H4 (cell line): ENCODE measurements at places on chromosomes 2 and 18.

GRCh38 chr2:30710461-30710860 lies 96.8 kb downstream of the CAPN13 start:
- DNase-seq: no peak

- DNase-seq: no peak
Measured at GRCh38 chr2:171227066-171227782, 66.5 kb upstream of the TLK1 start.

GRCh38 chr2:77017355-77017745 lies 504.8 kb downstream of the LRRTM4 start:
- no peak for DNase-seq

DNA sequence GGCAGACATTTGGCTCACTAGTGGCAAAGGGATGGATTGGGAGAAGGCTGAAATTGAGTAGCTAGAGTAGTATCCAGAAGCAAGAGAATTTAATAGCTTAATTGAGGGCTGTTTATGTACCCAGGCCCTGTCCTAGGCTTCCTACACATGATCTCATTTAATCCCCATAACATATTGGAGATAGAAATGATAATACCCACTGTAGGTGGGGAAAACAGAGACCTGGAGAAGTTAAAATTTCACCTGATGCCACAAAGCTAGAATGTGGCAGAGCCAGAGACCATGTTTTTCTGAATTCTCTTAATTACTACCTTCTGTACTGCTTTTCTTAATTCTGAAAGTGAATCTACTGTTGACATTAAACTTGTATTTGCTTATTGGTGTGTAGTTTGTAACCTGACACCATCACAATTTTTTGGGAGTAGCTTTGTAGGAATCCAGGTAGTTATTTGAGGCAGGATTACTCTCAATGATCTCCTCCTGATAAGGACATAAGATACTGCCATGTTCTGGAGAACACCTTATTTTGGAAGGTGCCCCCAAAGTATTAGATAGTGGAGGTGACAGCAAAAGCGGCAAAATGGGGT lies 42.2 kb downstream of the RAB10 start:
- no peak for DNase-seq

- no peak for DNase-seq
Measured at GRCh38 chr18:43022874-43023273, 92.6 kb downstream of the RIT2 start.
